ENCODE measurements at places on chromosomes 16 and 17.

DNA sequence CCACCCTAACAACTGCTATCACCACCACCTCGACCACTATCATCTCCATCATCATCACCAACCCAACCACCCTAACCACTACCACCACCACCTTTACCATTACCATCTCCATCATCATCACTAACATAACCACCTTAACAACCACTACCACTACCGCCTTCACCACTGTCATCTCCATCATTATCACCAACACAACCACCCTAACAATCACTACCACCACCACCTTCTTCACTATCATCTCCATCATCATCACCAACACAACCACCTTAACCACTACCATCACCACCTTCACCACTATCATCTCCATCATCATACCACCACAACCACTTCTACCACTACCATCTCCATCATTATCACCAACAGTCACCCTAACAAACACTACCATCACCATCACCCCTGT is 101.4 kb downstream of the BANP start:
- no peak for DNase-seq

GRCh38 chr17:77594416-77595209 is 363.9 kb upstream of the TNRC6C start:
- peak; percentile 68 for DNase-seq

DNA sequence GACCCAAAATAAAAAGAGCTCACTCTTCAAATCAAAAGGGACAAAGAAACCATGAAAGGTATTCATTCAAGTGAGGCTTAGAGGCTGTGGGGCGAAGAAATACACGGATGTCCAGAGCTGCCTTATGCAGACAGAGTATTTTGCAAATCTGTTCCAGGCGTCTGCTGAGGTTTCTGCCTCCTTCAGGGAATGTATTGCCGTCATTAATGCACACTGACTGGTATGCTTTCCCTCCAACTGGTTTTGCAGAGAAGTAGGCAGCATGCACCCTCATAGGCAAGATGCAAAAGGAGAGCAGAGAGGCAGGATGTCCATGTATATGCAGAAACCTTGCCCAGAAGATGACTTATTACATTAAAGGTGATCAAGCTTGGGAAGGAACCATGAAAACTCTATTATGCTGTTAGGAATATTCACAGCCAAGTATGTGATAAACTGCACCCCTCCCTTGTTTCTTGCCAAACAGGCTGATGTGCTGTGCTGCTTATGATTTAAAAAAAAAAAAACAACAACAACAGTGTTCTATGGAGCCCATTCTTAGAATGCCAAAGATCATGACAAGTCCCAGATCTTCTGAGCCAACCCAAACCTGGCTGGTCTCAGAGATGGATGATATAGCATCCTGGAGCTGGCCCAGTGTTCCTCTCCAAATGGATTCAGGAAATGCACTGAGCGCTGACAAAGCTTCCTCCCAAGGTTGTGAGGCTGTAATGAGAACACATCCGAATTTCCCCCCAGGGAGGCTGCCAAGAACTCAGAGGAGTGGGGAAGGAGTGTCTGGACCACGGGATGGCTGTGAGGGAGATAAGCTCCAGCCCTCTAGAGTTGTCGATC is 77.6 kb upstream of the HLF start:
- peak; percentile 17 for DNase-seq

- DNase-seq: no peak
These were observed 60.8 kb upstream of the CLEC18A start for GRCh38 chr16:69890114-69890891.

GRCh38 chr16:50315346-50315997 is 49.1 kb downstream of the ADCY7 start:
- DNase-seq: no peak

- DNase-seq: peak; percentile 32
These were observed 4.7 kb upstream of the PIPOX start for GRCh38 chr17:29038085-29038795.

GRCh38 chr17:70365091-70365583 is 195.8 kb downstream of the KCNJ2 start:
- DNase-seq: no peak

GRCh38 chr17:17783825-17784656 is 52.7 kb downstream of the SREBF1 start:
- DNase-seq: peak; percentile 95

DNA sequence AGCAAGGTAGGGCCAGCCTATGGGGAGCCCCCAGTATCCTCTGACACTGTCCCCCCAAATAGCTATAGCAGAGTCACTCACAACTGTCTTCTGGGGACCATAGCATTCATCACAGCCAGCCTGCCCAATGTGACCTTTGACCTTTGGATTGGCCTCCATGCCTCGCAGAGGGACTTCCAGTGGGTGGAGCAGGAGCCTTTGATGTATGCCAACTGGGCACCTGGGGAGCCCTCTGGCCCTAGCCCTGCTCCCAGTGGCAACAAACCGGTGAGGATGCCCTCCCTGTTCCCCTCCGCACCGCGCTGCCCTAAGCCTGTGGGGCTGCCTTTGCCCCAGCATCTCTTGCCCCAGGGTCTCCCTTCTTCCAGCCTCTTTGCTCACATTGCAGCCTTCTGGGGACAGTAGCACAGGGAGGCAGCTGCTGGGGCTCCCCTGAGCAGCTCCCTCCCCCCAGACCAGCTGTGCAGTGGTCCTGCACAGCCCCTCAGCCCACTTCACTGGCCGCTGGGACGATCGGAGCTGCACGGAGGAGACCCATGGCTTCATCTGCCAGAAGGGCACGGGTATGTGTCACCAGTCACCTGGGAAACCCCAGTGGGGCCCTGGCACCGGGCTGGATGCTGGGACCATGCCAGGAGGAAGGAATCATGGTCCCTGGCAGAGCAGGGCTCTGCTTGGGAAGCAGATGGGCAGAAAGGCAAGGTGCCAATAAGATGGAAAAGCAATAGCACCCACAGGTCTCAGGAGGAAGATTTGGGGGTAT is 61.1 kb downstream of the MRC2 start:
- no peak for DNase-seq

GRCh38 chr17:6393351-6393952 is 41.5 kb downstream of the AIPL1 start:
- DNase-seq: peak; percentile 28

DNA sequence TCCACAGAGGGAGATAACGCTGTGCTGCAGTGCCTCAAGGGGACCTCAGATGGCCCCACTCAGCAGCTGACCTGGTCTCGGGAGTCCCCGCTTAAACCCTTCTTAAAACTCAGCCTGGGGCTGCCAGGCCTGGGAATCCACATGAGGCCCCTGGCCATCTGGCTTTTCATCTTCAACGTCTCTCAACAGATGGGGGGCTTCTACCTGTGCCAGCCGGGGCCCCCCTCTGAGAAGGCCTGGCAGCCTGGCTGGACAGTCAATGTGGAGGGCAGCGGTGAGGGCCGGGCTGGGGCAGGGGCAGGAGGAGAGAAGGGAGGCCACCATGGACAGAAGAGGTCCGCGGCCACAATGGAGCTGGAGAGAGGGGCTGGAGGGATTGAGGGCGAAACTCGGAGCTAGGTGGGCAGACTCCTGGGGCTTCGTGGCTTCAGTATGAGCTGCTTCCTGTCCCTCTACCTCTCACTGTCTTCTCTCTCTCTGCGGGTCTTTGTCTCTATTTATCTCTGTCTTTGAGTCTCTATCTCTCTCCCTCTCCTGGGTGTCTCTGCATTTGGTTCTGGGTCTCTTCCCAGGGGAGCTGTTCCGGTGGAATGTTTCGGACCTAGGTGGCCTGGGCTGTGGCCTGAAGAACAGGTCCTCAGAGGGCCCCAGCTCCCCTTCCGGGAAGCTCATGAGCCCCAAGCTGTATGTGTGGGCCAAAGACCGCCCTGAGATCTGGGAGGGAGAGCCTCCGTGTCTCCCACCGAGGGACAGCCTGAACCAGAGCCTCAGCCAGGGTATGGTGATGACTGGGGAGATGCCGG is 769 bp downstream of the CD19 start:
- DNase-seq: peak; percentile 83

Data from NCI-H82 (cell line).